Activated CD4-positive, alpha-beta T cell treated with anti-CD3 and anti-CD28 coated beads for 36 hours (primary cell): ENCODE measurements at places on chromosomes 16 and 17. TPM values are rescaled to one million over a fixed set of nuclear protein-coding genes. Genes with fewer than 3 reads are reported as not detected.

The NPIPB9 gene
- total RNA-seq: 0.83 TPM

The EVPLL gene
- not detected for total RNA-seq

The CLEC3A gene
- total RNA-seq: not detected

The KRT40 gene
- total RNA-seq: not detected

The ADAP2 gene
- 1.2 TPM for total RNA-seq

The SLFN14 gene
- total RNA-seq: not detected

The NAA60 gene
- 25.9 TPM for total RNA-seq

The COPZ2 gene
- total RNA-seq: 3.6 TPM

DNA sequence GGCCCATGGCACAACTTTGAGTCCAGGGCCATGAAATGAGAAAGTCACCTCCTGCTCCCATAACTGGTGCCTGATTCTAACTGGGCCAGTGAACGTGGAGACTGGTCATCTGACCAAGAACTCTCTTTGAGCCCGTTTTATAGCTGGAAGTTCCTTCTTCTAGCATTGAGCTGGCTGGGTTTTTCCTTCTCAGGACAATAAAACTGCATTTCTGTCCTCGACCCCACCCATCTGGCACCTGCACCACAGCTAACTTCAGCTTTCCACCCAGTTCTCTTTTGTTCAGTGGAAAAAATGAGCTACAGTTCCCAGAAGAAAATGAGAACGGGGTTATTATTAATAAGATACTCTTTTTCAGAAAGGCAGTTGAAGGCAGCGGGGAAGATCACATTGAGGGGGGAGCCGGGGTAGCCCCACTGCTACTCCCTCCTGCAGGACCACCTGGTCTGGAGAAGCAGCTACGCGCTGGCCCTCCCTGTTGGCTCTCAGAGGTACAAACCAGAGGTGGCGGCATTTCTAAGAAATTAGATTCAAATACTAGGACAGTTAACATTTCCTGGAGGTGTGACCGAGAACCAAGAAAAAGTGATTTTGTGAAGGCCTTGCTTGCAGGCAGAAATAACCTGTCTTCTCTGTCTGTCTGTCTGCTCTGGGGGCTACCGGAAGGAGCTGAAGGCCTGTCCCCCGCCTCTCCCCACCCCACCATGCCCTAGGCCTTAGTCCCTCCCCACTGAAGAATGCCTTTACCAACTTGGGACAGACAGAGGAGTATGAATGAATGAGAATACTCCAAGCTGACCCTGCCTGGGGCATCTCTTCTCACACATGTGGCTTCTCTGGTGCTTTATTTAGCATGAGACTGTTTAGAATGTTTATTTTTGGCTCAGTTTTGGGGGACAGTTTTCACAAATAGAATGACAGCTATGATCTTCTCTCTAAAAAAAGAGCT lies 123.9 kb downstream of the XYLT1 start:
- H3K27me3 ChIP-seq: no peaks in the 10 kb centered on the region
- H3K4me3 ChIP-seq: no peak overlapping the region
- H3K4me1 ChIP-seq: peaks cover 62% of the 10 kb centered on the region
- H3K36me3 ChIP-seq: no peaks in the 10 kb centered on the region
- DNase-seq: peak; percentile 41
- peak overlapping the region; percentile 81 for H3K27ac ChIP-seq

GRCh38 chr16:9900576-9900975 lies 281.7 kb downstream of the GRIN2A start:
- H3K4me3 ChIP-seq: no peak overlapping the region
- H3K36me3 ChIP-seq: no peaks in the 10 kb centered on the region
- peaks cover 5% of the 10 kb centered on the region for H3K27me3 ChIP-seq
- H3K27ac ChIP-seq: no peak overlapping the region

DNA sequence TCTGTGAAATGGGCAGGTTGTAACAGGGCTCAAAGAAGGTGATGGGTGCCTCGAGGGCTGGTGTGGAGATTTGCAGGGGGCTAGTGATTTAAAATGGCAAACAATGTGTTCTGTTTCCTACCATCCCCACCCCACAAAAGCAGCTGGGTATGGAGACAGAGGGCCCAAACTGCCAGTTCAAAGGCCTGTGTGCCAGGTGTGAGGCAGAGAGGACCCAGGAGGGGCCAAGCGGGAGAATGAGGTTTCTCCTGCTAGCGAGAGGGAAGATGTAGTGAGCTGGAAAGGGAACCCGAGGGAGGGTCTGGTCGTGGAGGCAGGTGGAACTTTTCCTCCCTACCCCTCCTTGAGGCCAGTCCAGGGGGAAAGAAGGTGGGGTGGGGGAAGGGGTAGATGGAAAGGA lies 39.4 kb downstream of the LAT start:
- H3K36me3 ChIP-seq: no peaks in the 10 kb centered on the region
- peaks cover 80% of the 10 kb centered on the region for H3K4me1 ChIP-seq
- peak overlapping the region; percentile 7 for H3K4me3 ChIP-seq
- H3K27ac ChIP-seq: peak overlapping the region; percentile 82
- H3K27me3 ChIP-seq: no peaks in the 10 kb centered on the region

DNA sequence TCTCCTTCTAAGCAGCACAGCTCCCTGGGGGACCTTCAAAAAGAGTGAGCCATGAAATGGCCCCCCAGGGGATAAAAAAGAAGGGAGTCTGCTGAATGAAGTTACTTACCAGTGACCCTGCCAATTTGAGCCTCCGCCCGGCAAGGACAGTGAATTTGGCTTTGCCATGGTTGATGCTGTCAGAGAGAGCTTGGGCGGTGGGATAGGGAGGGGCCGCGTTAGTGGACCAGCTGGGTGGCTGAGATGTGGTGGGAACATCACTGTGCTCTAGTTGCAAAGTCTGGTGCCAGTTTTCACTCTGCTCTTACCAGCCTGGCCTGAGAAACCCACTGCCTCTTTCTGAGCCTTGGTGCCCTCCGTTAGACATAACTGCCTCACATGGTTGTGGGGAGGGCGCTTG lies 114.6 kb downstream of the MRM1 start:
- H3K27ac ChIP-seq: no peak overlapping the region
- no peak for DNase-seq
- no peak overlapping the region for H3K4me3 ChIP-seq
- peaks cover 2% of the 10 kb centered on the region for H3K27me3 ChIP-seq

GRCh38 chr17:38454532-38454931 lies 26.3 kb downstream of the ARHGAP23 start:
- no peak for DNase-seq
- H3K27ac ChIP-seq: no peak overlapping the region
- H3K4me3 ChIP-seq: no peak overlapping the region
- H3K27me3 ChIP-seq: peaks cover 26% of the 10 kb centered on the region
- peaks cover 16% of the 10 kb centered on the region for H3K4me1 ChIP-seq

GRCh38 chr16:29734786-29735185 lies 11.0 kb downstream of the C16orf54 start:
- H3K27ac ChIP-seq: no peak overlapping the region
- no peaks in the 10 kb centered on the region for H3K27me3 ChIP-seq
- peaks cover 8% of the 10 kb centered on the region for H3K36me3 ChIP-seq
- H3K4me1 ChIP-seq: peaks cover 70% of the 10 kb centered on the region

GRCh38 chr16:84739349-84740124 lies 39.7 kb downstream of the USP10 start:
- no peaks in the 10 kb centered on the region for H3K27me3 ChIP-seq
- no peak for DNase-seq
- H3K36me3 ChIP-seq: peaks cover 38% of the 10 kb centered on the region
